ENCODE measurements at places on chromosomes 11 and 22. TPM values are rescaled to one million over a fixed set of nuclear protein-coding genes. Genes with fewer than 3 reads are reported as not detected.

SLC25A45 gene
- total RNA-seq, result 61.6 TPM

PSMA1 gene
- 140 TPM for total RNA-seq

KRTAP5-8 gene
- 0.37 TPM for total RNA-seq

CSRP3 gene
- total RNA-seq, result not detected

OR6A2 gene
- total RNA-seq, result not detected

DKK3 gene
- total RNA-seq, result 0.91 TPM

LARGE1 gene
- total RNA-seq, result 7.0 TPM

NUP160 gene
- total RNA-seq, result 50.0 TPM

Data from T-helper 17 cell (primary cell).